Calu3 (cell line): ENCODE measurements at places on chromosomes 7 and 10. TPM values are rescaled to one million over a fixed set of nuclear protein-coding genes. Genes with fewer than 3 reads are reported as not detected.

DNA sequence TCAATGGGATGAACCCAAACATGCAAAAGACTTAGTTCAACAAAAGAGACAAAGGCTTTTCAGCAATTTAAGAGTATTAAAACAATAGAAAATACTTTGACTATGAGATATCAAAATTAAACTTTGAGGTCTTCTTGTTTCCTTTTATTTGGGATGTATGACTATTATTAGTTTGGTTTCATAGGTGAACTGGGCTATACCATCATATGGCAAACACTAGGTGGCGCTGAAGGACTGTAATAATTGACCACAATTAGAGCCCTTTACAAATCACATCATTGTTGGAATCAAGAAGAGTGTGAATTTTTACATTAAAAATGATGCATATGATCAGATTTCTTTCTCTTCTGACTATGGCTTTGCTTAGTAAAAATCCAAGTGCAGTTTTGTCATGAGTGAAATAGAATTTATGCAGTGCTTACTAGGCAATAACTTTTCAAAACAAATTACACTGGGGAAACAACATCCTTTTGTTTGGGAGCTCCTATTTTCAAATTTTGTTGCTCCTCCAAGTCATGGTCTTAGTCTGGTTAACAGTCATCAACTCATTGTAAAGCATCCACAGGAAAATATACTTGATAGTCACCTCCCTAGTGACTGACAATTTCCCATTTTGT, 14.7 kb upstream of the NXPH1 start:
- DNase-seq = peak; percentile 81

Gene RHOBTB1
- total RNA-seq = 9.8 and 10.2 TPM in 2 replicates

DNA sequence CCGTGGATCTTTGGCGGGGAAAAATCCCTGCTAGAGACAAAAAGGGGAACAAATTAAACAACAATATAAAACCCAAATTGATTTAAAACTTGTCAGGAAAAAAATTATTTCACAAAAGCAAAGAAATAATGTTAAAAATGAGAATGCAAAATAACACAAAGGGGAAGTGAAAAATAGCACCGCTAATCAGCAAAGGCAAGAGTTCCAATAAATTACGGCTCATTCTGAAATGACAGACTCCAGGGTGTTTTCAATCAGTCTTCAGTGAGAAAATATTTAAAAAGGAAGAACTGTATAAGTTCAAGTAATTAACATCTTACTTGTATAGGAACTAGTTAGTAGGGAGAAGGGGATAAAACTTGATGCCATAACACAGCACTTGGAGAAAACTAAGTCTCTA, 336.8 kb downstream of the LRRTM3 start:
- DNase-seq = no peak

DNA sequence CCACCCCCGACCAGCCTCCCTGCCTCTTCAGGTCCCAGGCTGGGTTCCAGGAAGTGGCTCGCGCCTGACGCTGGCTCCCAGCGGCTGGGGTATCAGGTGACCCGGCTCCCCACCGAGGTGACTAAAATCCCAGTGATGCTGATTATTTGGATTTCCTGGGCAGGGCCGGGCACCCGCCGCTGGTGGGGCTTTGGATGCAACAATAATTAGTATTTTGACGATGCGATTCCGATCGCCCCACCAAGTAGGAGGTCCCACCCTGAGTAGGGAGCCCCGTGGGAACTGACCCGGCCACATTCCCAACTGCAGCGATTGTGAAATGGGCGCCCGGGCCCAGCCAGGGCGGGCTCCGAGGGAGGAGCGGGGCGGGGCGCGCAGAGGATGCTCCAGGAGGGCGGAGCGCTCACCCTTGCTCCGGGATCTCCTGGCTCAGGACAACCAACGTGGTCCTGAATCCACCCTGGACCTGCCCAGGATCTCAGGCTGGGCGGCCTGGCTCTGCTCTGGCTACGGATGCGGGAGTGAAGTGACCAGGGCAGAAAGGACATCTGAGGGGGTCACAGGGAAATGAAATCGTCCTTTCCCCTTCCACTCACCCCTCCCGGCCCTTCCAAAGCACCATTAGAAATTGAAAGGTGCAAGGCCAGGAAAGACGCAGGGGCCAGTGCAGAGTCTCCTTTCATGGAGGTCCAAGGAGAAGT, 32.6 kb downstream of the DUSP5 start:
- DNase-seq = peak; percentile 73

DNA sequence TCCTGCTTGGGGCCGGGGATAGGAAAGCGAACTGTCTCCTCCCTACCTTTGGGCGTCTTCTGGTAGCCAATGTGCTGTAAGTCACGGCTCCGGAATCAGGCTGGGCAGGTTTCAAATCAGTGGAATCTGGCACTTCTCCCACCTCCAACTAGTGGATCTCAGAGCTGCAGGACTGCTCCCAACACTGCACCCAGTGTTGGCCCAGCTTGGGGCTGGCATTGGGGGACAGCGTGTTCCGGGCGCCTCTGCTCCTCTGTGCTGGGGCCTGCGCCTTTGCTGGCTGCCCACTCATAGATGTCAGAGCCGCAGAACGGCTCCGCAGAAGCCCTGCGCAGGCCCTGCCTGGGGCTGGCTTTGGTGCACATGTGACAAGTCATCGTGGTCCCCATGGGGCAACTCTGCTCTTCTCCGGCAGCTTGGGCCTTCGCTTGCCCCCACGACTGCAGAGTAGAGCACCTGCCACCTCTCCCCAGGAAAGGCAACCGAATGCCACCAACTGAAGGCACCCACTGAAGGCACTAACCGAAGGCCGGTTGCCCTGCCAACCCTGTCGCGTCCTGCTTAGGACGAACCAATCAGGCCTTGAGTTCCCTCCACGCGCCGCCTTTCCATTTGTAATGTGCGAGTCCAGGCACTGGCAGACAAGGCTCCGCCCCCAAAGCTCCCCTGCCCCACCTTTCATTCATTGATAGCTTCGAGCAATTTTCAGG, 85.5 kb upstream of the ABI1 start:
- DNase-seq = no peak

DNA sequence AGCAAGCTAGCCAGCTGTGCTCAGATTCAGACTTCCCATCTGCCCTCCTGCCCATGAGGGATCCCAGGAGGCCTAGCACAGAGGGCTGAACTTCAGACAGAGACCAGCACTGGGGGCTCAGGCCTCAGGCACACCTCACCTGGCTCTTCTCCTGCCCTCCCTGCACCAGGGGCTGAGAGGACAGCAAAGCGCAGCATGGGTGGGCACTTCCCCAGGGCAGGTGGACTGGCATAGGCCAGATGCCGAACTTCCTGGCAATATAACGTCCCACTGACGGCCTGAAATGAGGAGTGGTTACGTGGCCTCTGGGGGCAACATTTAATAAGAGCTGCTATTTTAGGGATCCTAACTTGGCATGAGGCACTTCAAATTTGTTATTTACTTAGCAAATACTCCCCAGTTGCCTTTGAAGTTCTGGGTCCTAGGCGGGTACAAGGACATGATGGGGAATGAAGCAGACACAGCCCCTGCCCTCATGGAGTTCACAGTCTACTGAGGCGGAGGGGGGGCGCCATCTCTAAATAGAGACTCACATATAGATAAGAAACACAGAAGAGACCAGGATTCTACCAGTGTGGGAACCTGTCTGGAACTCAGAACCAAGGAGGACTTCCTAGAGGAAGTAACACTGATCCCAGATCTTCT, 101.8 kb upstream of the ZMIZ1 start:
- DNase-seq = no peak

GRCh38 chr10:113057948-113058522, 108.0 kb downstream of the TCF7L2 start:
- no peak for DNase-seq

Gene PPP1R3C
- total RNA-seq = 5.5 and 7.8 TPM in 2 replicates

- no peak for DNase-seq
Measured at GRCh38 chr7:156656598-156656997, 16.0 kb downstream of the RNF32 start.

- DNase-seq = no peak
Measured at GRCh38 chr10:104040862-104041789, 44.6 kb downstream of the COL17A1 start.

GRCh38 chr7:130740606-130741005, 6.6 kb upstream of the KLF14 start:
- no peak for DNase-seq

Gene MACC1
- 190 and 199 TPM in 2 replicates for total RNA-seq

- DNase-seq = no peak
Measured at GRCh38 chr10:72738486-72738885, 46.5 kb downstream of the MCU start.

GRCh38 chr7:34184466-34184865, 279.1 kb downstream of the BMPER start:
- no peak for DNase-seq

Gene NXPH1
- not detected in 2 replicates for total RNA-seq

DNA sequence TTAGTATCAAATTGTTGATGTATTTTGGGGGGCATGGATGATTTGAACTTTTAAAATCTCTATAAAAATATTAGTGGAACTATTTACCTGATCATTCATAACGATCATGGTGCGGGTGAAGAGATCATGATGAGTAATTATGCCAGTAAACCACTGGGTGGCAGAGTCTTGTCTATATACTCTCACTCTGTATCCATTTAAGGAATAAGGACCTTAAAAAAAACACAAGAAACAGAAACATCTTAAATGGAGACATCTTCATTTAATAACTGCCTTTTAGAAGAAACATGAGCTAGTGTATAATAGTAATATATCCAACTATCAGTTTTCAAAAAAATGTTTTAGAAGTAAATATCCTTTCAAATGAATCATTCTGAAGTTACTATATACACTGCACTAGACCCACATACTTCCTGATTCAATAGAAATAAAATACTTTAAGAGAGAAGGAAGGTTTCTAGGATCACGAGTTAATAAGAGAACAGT, 84.0 kb downstream of the NRBF2 start:
- DNase-seq = peak; percentile 31

Gene CDC14C
- total RNA-seq = 0.24 TPM in 1 of 2 replicates, not detected in the other

Gene CRYGN
- not detected in 2 replicates for total RNA-seq

Gene CCDC3
- total RNA-seq = not detected in 2 replicates

Gene ZNF117
- total RNA-seq = 2.4 and 2.5 TPM in 2 replicates

Gene CAV2
- total RNA-seq = 74.7 and 76.4 TPM in 2 replicates

- DNase-seq = no peak
Measured at GRCh38 chr10:109277456-109277855, 645.9 kb downstream of the XPNPEP1 start.

Gene TRPV6
- total RNA-seq = 1.7 TPM in 2 replicates

- no peak for DNase-seq
Measured at GRCh38 chr7:114917211-114917839, 4.6 kb upstream of the MDFIC start.

GRCh38 chr7:51009716-51010496, 227.2 kb upstream of the GRB10 start:
- no peak for DNase-seq

- DNase-seq = no peak
Measured at GRCh38 chr7:66265566-66265965, 60.4 kb downstream of the TPST1 start.

Gene PAOX
- 1.4 and 2.9 TPM in 2 replicates for total RNA-seq

Gene CALHM1
- total RNA-seq = not detected in 2 replicates

Gene PON1
- 0.71 TPM in 1 of 2 replicates, not detected in the other for total RNA-seq
